ENCODE measurements at places on chromosomes 6 and 20.

- DNase-seq, result no peak
Observed at GRCh38 chr6:111399626-111400025, 83.4 kb downstream of the REV3L start.

DNA sequence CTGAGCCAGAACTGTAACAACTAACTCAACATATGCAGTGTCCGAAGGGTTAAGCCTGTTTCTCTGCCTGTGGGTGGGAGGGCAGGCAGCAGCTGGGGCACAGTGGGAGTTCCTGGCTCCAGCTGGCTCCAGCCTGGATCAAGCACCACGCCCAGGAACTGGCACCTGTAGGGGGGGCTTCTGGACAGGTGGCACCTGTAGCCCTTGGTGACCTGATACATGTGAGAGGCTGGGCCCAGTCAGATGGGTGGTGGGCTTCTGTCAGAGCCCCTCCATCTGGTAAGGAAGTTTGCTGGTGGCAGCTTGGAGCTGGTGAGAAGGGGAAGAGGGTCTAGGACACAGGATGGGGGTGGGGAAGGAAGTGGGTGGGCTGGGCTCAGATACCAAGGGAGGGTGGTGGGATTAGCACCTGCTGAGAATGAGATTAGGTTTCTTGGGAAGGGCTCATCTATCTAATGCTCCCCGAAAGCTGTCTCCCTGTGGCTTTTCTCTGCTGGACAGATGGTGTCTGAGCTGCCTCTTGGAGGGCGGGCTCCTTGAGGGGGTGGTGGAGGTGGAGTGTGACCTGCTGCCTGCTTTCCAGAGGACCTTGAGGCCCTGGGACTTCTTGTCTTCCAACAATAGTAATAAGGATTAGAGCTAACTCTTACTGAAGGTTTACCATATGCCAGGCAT lies 28.5 kb downstream of the BCL2L1 start:
- no peak for DNase-seq

DNA sequence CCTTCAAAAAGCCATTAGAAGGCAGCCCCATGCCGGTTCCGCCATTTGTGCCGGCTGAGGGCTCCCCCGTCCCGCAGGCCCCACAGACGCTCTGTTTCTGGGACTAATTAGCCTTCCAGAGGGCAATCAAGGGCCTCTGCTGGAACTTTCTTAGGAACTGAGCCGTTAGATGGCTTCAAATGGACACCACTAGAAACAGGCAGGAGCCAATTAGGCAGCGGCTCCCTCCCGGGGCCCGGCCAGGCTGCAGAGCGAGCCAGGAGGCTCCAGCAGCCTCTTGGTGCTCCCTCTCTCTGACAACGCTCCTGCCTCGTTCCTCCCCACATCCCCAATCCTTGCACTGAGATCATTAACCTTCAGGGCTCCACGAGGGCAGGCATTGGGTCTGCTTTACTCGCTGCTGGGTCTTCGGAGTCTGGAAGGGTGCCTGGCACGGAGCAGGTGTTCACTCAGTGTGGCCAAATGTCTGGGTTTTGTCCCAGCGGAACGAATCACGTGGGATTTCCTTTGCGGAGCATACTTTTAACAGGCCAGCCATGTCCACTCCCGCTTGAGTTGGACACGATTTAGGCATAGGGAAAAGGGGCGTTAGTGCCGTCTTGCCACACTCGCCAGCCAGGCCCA lies 98.3 kb downstream of the TMEM242 start:
- no peak for DNase-seq

GRCh38 chr6:156485150-156485549 lies 292.0 kb upstream of the ARID1B start:
- no peak for DNase-seq

GRCh38 chr20:41007481-41007880 lies 21.1 kb upstream of the TOP1 start:
- DNase-seq, result no peak

GRCh38 chr6:4466769-4467480 lies 309.3 kb upstream of the CDYL start:
- no peak for DNase-seq

GRCh38 chr6:162753775-162754174 lies 26.0 kb downstream of the PACRG start:
- DNase-seq, result no peak

- no peak for DNase-seq
Observed at GRCh38 chr6:169651498-169651897, 50.3 kb downstream of the WDR27 start.

- no peak for DNase-seq
Observed at GRCh38 chr20:21643417-21643816, 62.0 kb upstream of the PAX1 start.

DNA sequence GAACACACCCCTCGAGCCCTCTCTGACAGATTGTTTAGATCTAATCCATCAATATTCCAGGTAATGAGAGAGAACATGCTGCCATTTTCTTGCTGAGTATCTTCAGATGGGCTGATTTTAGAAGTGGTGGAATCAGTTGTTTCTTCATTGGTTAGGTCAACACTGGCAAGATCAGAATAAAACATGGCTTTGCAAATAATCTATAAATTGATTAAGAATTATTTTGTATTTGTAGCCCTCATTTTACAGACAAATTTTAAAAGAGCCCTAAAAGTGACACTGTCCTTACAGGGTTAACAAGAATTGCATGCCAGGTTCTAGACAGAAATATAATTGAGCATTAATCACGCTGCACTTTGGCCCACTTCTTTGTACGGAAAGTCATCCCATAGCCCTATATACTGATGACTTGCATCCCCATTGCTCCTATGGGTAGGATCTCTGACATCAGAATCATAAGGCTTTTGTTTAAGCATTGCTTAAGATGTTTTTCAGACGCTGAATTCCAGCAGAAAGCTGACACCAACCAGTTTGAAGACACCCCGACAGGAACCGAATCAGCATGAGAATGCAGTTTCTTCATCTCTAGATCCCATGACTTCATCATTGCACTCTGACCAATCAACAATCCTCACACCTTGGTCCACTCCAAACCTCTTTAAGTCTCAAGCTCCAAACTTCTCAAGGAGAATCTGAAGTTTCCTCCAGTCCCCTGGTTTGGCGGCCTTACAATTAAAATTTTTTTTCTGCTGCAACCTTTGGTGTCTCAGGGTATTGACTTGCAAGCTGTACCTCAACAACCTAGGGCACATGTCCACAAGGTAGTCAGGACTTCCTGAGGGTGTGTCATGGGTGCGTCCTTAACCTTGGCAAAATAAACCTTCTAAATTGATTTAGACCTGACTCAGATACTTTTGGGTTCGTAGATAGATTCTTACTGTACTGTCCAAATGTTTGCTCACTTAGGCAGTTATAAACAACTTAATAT lies 7.8 kb downstream of the TDP2 start:
- no peak for DNase-seq

DNA sequence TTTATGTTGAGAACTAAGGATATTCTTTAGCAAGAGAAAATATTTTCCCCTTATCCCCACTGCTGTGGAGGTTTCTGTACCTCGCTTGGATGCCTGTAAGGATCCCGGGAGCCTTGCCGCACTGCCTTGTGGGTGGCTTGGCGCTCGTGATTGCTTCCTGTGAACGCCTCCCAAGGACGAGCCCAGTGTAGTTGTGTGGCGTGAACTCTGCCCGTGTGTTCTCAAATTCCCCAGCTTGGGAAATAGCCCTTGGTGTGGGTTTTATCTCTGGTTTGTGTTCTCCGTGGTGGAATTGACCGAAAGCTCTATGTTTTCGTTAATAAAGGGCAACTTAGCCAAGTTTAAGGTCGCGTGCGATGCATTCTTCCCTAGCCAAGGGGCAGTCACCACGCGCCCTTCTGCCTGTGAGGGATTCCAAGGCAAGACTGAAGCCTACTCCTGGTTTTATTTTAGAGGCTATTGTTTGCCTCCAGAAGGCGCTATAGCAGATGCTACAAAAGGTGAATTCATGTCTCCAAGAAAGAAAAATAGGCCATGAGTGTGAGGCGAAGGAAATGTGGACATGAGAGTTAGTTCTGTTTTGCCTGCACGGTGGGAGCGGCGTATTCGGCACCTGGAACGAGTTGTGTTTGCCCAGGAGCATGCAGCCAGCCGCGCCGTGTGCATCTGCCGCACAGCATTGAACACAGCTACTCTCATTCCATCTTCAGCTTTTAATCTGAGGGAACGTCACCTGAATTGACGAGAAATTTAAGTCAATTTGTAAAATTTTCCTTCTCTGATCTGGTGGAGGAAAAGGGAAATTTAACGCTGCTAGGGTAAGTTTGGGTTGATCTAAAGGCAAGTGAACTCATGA lies 40.3 kb upstream of the IRF4 start:
- no peak for DNase-seq

- no peak for DNase-seq
Observed at GRCh38 chr6:14822679-14823078, 423.2 kb upstream of the JARID2 start.

DNA sequence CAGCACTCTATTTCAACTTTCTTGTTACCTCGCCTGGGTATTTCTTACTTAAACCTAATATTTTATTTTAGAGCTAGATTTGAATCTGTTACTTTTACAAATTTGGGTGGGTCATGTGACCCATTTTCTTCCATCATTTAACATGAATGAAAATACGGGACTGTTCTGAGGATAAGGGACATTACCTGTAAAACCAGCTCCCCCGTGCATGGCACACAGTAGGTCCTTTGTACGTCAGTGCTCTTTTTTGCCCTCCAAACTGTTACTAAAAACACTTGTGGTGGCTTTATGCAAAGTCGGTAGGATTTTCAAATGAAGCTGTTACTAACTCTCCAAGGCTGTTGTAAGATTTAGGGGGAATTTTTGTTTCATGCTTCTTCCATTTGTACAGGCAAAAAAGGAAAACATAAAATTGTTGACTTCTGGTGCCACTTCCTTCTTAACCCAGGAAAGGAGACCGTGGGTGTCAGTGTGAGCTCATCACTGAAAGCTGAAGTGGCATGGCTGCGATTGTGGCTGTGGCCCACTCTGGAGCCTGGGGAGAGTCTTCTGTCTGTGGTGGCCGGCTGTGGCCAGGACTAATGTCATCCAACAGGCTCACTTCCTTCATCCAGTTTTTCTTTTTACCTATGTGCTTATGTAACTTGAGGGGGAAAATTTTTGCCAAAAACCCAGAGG lies 40.2 kb upstream of the PXDC1 start:
- no peak for DNase-seq

- no peak for DNase-seq
Observed at GRCh38 chr20:46137816-46138215, 19.7 kb downstream of the CD40 start.

DNA sequence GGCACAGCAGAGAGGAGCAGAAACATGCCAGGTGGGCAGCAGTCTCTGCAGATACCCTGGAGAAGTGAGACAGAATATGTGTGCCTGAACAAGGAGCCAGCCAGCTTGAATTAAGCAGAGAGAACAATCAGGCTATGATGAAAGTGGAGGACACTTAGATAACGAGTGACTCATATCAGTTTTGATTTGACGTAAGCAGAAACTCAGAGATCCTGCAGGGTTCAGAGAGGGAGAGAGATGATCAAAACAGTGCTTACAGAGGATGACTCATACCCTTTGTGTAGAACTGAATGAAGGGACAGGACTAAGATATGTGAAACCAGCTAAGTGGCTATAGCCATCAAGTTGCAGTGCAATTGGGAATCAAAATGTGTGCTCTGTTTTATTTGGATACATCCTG lies 300.7 kb downstream of the TENT5A start:
- no peak for DNase-seq

DNA sequence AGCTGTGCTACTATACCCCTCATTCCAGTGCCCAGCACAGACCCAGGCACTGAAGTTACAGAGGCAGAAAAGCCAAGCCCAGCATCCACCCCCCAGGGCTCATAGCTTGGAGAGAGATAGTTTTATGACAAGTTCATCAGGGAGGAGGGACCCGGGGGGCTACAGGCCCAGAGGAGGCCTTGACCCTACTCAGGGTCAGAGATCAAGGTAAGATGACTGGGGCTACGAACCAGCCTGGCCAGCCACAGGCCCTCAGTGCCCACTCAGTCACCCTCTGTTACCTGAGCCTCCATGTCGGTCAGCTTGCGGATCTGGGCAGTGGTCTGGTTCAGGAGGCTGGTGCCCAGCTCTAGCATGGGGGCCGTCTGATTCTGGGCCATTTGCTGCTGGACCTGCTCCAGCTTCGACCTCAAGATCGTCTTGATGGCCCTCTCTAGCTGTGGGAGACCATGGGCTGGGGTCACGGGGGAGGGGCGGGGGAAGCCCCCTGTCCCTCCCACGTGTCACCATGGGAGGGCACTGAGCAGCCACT lies 26.1 kb downstream of the ANGPT4 start:
- DNase-seq, result no peak

DNA sequence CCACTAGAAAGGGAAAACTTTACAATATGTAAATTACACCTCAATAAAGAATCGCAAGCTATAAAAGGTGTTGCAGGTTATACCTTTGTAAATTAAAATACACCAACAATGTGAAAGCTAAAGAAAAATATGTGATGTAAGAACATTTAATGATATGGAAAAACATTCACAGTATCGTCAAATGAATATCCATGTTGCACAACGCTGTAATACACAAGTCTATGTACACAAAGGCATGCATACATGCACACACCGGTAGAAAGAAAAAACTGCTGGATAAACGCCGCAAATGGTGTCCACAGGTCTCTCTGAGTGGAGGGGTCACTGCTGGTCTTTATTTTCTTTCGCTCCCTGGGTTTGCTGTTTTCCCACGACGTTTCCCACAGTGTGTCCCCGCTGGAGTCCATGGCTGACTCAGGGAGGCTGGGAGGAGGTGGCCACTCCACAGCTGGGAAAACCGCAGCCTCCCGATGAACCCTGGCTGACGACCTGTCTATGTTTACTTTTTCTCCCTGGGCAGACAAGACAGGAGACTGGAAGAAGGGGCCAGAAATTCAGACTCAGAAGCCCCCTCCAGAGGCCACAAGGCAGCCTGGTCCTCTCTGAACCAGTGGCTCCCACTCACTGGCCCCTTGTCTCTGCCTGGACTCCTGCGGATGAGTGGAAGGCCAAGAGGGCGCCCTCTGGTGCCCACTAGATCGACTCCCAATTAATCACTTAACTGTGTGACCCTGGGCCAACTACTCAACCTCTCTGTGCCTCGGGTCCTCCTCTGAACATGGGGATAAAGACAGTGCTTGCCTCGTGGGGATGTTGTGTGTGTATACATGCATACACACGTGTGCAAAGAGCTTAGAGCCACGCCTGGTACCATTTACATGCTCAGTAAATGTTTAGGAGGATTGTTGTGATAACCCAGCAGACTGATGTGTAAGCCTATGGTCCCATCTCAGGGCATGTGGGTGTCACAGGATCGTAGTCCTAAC lies 12.8 kb upstream of the BPI start:
- no peak for DNase-seq

GRCh38 chr6:52394251-52394666 lies 25.9 kb upstream of the EFHC1 start:
- no peak for DNase-seq

- no peak for DNase-seq
Observed at GRCh38 chr20:40769677-40770285, 80.7 kb upstream of the MAFB start.

DNA sequence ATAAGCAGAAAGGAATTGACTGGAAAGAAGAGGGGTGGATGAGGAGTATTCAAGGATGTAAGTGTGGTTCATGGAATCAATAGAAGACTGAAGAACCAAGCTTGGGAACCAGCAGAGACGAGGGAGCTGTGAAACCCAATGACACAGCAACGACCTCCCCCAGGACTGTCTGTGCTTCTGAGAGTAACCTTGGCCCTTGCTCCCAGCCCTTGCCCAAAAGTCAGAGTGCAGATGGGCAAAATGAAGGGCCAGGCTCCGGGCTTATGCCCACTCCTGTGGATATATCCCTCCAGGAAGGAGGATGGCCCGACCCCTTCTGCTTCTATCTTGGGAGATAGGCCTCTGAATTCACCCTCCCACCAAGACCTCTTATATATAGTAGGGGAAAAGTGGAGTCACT lies 24.9 kb downstream of the FAM50B start:
- no peak for DNase-seq
